CD4-positive, CD25-positive, alpha-beta regulatory T cell (primary cell): ENCODE measurements at places on chromosomes 4 and X. TPM values are rescaled to one million over a fixed set of nuclear protein-coding genes. Genes with fewer than 3 reads are reported as not detected.

EREG gene
- 1.0 TPM for total RNA-seq

- no peaks in the 10 kb centered on the region for H3K27me3 ChIP-seq
- no peaks in the 10 kb centered on the region for H3K36me3 ChIP-seq
- H3K4me3 ChIP-seq, result no peak overlapping the region
- peak; percentile 9 for DNase-seq
- H3K27ac ChIP-seq, result no peak overlapping the region
These were observed 64.6 kb downstream of the COX7B2 start for GRCh38 chr4:46844325-46844917.

GRCh38 chr4:1559896-1560650 lies 124.0 kb downstream of the FAM53A start:
- H3K27ac ChIP-seq, result no peak overlapping the region
- no peak overlapping the region for H3K4me3 ChIP-seq
- DNase-seq, result no peak
- no peaks in the 10 kb centered on the region for H3K4me1 ChIP-seq
- H3K27me3 ChIP-seq, result no peaks in the 10 kb centered on the region

DNA sequence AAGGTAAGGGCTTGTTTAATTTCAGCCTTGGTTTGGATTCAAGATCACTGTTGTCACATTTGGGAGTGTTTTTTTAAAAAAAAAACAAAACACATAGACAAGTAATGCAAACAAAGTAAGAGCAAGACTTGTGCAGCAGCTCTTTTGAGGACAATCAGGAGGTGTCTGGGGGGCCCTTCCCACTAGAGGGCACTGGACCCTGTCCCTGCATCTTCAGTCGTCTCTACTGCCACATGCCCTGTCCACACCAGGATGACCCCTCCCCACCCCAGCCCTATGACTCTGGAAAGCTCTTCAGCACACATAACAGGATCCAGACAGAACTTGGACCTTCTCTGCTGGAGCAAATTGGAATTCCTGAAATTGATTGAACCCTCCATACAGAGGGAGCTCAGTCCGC lies 71.0 kb downstream of the USP46 start:
- no peak overlapping the region for H3K27ac ChIP-seq
- no peaks in the 10 kb centered on the region for H3K27me3 ChIP-seq
- H3K4me1 ChIP-seq, result no peaks in the 10 kb centered on the region
- no peak for DNase-seq
- no peaks in the 10 kb centered on the region for H3K36me3 ChIP-seq

GRCh38 chrX:86171366-86171765 lies 23.1 kb downstream of the DACH2 start:
- no peaks in the 10 kb centered on the region for H3K27me3 ChIP-seq
- peak; percentile 9 for DNase-seq
- no peak overlapping the region for H3K4me3 ChIP-seq
